Esophagus squamous epithelium (tissue), 5 donors: ENCODE measurements at places on chromosomes 7 and 10.

DNA sequence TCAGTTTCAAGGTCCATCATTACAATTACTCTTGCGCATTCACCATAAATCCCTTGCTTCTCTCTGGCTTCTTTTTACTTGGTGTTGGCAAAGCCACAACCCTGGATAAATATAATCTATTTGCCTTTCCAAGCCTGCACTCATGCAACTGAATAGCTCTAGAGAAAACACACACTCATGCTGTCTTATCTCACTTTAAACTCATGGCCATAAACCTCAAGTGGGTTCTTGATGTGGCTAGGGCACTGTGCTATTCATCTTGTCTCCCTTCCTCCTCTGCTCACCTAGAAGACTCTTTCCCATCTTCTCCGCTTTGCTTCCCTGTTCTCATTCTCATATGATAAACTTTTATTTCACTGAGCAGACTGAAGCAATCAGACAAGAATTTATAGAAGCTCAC is 165.4 kb upstream of the MTPN start:
- DNase-seq = no peak

DNA sequence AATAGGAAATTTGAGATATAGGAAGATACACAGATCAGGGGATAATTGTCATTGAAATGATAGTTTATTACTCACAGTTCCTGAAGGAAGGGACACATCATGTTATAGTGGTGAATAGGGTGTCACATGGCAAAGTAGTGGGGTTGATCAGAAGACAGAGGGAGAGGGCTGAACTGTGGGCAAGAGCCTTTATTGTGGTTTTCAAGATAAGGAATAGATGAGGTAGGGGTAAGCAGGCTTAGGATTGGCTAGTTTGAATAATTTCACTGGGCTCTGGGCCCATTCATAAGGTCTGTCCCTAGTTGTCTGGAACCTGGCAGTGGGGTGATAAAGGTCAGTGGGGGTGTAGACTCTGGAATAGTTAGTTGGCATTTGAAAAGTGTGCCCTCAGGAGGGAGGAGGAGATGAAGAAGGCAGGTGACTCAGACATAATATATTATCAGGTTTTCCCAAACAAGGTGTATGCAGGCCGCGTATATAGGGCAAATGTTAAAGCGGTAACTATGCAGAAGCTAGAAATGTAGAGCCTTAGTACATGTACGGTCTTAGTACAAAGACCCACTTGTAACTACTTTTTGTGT is 18.5 kb downstream of the FGL2 start:
- no peak for DNase-seq

DNA sequence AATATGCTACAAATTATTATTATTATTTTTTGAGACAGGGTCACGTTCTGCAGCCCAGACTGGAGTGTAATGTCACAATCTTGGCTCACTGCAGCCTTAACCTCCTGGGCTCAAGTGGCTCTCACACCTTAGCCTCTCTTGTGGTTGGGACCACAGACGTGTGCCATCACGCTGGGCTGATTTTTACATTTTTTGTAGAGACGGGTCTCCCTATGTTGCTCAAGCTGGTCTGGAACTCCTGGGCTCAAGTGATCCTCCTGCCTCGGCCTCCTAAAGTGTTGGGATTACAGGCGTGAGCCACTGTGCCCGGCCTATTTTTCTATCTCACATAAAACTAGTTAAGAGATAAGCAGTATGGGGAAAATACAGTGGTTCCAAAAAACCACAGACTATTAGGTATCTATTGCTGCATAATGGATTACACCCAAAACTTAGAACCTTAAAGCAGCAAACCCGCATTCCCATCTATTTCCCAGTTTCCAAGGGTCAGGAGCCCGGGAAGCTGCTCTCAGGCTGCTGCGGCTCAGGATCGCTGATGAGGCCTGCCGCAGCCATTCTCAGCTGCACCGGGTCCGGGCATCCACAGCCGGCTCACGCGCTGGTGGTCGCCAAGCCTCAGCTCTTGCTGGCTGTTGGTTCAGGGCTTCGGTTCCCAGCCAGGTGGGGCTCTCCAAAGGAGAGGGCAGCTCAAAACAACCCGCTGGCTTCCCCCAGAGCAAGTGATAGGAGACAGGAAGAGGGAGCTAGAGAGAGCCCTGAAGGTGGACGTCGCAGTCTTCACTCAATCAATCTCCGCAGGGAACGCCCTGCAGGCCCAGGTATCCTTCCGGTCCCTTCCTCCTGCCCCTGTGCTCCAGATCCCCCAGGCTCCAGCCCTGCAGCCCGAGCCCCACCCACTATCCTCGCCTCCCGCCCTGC is 128.2 kb downstream of the UBE2H start:
- no peak for DNase-seq

DNA sequence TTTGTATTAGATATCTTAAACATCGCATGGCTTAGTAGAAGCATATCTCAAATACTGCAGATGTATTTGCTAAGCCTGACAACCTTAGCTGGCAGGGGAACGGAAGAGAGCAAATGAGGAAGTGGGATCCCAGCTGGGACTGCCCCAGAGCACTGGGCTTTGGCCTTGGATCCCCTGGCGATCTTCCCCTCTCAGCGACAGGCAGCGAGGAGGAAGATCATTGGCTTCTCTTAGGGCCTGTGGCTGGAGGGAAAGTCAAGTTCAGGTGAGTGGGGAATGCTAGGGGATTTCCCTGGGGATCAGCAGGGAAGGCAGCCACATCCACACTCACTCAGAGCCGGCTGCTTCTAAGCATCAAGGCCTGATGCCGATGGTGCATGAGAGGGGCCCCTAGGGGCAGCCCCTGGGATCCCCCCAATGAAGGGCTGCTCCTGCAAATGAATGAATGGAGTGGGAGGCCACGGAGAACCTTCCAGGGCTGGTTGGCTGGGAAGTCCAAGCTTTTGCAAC is 42.0 kb downstream of the LYZL2 start:
- DNase-seq = peak; percentile 7

DNA sequence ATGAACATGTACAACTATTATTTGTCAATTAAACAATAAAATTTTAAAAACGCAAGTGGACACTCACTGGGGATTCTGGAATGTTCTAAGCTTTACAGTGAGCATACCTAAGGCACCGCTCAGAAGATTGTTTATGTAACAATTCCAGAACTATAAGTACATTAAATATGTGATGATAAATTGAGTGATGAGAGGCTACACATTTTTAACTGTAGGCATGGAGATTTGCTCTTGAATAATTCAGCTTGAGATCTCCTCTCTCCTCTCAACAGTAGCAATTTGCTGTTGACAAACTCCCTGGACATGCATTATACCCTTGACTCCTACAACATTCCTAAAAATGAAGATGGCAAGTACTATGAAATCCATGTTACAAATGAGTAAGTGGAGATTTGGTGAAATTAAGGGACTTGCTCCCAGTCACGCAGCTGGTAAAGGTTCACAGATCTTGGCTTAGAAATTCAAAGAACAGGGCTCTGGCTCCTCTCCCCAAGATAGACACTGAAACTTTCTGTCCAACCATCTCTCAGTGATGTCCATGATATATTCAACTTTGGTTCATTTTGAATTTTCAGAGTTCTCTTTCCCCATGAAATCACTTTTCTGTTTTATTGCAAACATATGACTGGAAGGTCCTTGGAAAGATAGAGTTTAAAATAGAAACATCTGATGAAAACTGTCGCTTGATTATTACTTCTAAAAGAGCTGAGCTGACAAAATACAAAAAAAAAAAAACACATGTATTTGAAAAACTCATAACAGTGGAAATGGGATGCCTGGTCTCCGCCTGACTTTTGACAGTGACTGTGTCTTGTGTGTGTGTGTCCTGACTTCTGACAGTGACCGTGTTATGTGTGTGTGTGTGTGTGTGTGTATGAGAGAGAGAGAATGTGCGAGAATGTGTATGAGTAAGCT is 488.3 kb downstream of the TNS3 start:
- no peak for DNase-seq

DNA sequence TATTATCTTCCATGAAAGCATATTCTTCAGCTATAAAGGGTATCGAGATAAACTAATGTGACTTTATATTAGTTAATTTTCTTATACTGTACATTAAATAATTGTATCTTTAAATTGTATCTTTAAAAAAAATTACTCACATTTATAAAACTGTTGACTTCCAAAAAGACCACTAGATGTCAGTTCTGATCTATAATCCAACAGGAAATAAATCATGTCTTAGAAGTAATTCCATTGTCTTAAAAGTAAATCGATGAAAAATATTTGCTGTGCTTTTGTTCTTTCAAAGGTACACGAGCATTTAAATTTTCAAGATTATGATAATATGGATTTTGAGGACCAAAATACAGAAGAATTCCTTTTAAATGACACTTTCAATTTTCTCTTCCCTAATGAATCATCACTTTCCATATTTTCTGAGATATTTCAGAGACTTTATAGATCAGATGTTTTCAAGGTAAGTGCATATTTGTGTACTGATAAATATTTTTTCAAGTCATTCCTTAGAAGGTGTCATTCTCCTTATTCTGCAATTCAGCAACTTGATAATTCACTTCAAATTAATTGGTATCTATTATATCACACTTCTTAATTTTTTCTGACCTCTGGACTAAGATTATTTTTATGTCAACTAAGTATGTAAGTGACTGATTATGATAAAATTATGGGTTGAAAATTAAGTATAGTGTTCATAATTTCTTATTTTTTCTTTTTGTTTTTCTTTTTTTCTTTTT is 138.5 kb downstream of the CPED1 start:
- no peak for DNase-seq

GRCh38 chr10:118501637-118502440 is 93.6 kb downstream of the PRLHR start:
- no peak for DNase-seq

GRCh38 chr10:111532139-111532538 is 455.3 kb downstream of the ADRA2A start:
- no peak for DNase-seq

- no peak for DNase-seq
These were observed 3.6 kb downstream of the TBATA start for GRCh38 chr10:70781461-70782051.

- peak; percentile 50 for DNase-seq
These were observed 37.8 kb upstream of the PSAP start for GRCh38 chr10:71888623-71889387.

DNA sequence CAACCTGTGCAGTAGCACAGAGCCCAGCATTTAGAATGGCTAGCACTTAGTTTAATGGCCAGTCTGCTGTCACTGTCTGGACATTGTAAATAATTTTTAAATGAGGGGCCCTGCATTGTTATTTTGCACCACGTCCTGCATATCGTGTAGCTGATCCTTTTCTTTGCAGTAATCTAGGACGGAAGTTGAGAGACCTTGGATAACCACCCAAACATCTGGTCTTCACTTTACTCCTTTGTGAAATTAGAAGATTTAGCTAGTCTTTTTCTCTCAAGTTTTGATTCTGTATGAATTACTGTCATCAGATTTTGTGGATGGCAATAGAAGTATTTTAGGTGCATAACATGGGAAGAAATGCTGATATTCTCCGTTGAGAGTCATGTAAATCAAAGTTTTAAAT is 1.9 kb downstream of the MIOS start:
- DNase-seq = no peak

DNA sequence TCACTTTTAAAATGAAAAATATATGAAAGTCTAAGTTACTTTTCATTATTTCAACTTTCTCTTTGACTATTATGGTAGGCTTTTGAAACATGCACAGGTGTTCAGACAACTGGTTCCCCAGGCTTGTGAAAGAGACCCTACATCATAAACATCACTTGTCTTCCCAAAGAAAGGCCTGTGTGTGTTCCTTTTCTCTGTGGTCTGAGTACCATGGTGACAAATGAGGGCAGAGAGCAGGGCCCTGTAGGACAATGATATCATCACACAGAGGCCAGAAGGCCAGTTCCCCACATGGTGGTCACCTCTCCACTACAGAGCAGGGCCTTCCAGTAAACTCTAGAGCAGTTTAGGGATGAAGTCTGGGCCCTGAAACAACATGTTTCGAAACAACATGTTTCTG is 288.8 kb downstream of the USP6NL start:
- no peak for DNase-seq

DNA sequence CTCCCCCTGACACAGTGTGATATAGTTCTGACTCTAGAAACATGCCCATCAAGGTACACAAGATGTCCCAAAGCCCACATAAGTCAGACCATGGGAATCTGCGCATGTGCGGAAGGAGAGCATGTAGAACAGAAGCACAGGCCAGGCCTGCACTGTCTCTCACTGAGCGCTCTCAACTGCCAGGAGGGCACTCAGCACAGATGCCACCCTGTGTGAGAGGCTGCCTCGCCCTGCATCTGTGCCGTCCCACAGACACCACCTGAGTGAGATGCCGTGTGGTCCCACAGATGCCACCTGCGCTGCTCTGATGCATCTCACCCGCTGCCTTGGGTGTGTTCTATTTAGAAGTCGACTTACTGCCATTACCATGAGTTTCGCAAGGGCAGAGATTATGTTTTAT is 98.4 kb downstream of the VOPP1 start:
- no peak for DNase-seq

- no peak for DNase-seq
These were observed 1.3 kb upstream of the BLVRA start for GRCh38 chr7:43757073-43757720.

DNA sequence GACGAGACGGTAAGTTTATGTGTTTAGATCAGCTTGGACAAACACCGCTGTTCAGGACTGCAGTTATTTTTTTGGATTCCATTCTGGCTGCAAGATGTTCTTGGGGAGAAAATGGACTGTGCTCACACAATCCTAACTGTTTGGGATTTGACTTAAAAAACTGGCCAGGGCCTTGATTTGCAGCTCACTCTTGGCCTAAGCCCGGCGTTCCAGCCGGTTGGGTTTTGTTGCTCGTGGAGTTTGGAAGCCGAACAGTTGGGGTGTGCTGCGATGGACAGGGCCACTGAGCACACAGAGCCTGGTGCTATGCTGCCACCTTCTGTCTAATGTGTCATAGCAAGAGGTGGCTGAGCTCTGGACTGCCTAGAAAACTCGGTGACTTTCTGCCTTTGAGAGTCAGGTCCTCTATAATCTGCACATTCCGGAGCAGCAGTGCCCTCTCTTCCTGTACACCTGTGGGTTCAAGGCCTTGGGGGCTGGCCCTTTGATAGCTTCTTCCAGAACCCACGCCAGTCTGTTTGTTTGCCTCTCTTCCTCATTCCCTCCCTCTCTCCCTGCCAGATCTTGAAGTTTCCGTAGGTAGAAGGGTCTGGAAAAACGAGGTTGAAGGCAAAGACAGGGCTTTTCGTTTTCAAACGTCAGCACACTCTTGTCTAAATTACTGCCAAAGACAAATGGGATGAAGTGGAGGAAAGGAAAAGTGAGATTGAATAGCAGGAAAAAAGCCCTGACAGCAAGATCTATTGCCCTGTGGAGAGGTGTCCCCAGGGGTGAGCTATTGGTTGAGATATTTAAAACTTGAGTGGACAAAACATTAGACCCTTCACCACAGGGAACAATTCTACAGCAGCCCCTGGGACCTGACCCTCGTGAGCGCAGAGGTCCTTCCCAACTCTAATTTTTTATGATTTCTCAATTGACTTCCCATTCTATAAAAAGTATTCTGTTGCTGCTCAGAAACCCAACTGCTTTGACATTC is 167.5 kb upstream of the HABP2 start:
- DNase-seq = peak; percentile 13

DNA sequence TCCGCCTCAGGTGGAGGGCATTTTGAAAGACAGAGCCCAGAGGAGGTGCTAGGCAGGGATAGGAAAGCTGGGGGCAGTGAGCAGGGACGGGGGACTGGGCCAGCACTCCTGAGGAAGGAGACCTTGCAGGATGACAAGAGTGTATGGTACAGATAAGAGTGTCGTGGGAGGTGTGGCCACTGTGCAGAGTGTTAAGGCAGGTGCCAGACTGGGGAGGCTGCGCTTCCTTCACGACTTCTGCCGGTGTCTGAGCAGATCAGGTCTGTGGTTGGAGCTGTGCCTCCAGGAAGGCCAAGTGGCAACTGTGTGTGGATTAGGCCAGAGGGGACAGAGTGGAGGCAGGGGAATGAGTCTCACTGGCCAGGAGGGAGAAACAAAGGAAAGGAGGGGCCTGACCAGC is 161.7 kb downstream of the HIBADH start:
- no peak for DNase-seq

- no peak for DNase-seq
These were observed 42.5 kb downstream of the ABLIM1 start for GRCh38 chr10:114615600-114616007.
